ENCODE measurements at places on chromosomes 4 and X.
A peak's percentile ranks its signal among the peaks of the same experiment; 100 is the strongest.

DNA sequence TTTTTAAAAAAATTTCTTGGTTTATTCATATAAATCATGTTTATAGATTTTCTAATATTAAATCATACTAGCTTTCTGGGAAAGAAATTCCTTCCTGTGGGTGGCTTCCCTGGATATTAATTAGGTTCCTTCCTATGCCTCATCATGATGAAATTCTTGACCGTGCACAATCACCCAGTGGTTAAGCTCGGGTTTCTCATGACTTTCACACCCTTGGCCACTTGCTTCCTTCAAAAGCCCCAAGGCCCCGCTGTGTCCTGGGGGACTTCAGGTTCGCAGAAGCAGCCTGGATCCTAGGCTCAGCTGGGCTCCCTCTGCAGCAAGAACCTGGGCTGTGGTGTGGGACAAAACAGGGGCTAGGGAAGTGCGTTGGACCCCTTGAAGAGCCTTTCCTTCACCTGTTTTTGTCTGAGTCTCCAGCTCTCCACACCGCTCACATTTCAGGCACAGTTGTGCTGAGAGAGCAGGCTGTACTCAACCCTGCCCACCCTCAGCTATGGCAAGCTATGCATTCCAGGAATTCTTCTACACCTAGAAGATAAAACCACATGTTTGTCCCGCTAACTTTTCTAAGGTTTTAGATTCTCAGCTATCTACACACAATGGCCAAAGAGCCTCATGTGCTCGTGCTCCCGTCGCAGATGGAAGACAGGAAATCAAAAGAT, 48.9 kb upstream of the TMSB15B start:
- DNase-seq, result no peak

DNA sequence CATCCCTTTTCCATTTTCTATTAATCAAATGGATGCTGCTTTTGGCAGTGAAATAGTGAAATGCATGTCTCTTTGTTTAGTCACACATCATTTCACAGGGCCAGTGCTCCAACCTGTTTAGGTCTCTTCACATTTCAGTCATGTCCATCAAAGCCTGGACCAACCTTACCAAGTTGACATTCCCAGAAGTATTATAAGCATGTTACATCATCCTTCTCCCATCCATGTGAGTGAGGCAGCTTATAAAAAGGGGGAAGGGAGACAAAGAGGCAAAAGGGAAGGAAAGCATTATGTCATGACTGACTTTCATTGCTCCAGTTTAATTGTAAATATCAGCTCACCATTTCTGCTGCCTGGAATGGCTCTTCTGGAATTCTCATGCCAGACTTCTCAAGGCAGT, 94.4 kb downstream of the NWD2 start:
- DNase-seq, result peak; percentile 44

GRCh38 chrX:113980953-113981352, 602.9 kb upstream of the HTR2C start:
- DNase-seq, result no peak

DNA sequence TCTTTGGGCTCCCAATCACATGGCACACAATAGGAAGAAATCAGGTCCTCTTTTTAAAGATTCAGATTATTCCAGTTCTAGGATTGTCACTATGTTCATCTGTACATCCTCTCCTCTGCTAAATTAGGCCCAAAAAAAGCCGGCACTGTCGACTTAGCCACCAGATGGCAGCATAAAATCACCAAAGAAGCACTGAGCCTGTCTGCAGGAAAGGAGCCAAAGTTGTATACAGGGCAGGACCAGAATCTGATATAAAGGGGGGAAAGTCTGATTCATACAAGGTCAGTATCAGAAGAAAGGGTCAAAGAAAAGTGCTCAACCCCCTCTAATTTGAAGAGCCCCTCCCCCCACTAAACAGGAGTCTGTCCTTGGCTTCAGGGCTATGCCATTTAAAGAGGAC, 292.5 kb downstream of the CHIC1 start:
- peak; percentile 7 for DNase-seq

DNA sequence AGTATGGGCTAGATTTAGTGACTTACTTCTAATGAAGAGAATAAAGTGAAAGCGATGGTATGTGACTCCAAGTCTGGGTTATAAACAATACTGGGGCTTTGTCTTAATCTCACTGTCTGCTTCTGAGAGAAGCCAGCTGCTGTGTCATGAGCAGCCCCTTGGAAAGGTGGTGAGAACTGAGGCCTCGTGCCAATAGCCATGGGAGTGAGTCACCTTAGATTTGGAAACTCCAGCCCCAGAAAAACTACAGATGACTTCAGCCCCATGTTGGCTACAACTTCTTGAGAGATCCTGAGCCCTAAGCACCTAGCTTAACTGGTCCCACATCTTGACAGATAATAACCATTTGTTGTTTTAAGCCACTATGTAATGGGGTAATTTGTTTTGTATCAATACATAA, 77.6 kb downstream of the CWH43 start:
- no peak for DNase-seq

GRCh38 chrX:105502336-105502735, 281.8 kb upstream of the TEX13A start:
- no peak for DNase-seq

GRCh38 chr4:183920512-183920911, 15.4 kb downstream of the STOX2 start:
- no peak for DNase-seq

- no peak for DNase-seq
Measured at GRCh38 chr4:155005395-155006090, 202.9 kb upstream of the NPY2R start.

DNA sequence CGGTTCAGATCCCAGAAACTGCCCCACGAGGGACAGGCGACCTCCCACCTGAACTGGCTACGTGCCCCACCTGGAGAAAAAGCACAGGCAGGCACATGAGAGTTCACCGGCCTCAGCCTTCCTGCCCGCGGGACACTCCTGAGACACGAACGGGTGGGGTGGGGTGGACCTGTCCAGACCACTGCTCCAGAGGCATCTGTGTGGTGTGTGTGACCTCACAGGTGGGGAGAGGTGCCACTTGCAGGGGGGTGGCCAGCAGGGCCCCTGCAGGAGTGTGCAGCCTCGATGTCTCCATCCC, 18.5 kb downstream of the NELFA start:
- no peak for DNase-seq

GRCh38 chr4:131488772-131489171, 1660.3 kb upstream of the PCDH10 start:
- DNase-seq, result no peak

DNA sequence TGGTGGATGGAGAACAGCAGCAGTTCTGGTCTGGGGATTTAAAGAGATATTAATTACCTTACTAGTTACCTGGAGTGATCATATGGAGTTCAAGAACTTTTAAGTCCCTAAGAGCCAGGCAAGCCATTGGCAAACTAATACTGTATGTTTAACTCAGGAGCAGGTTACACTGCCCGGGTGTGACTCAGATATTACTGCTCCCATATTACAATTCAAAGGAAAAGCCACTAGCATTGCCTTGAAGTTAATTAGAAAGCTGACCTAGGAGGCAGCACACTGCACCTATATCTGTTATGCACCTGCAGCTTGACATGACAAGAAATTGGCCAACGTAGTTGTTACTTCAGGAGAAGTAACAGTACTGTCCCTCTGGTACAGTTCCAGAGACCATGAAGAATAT, 47.2 kb downstream of the GRK4 start:
- no peak for DNase-seq

DNA sequence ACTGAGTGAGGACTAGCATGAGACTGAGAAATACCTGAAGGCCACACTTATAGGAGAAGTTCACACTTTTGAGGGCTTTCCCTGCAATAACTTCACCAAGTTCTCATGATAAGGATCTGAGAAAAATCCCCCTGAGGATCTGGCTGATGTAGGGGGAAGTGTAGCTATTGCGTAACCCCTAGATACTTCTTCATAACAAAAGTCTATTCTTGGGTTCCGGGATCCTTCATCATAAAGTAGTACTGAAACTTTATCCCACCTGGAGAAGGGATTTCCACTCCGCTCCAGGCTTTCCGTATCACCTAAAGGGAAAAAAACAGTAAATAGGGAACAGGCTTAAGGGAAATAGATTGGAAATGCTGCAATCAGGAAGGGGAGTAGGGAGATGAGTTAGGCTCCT, 13.3 kb downstream of the USP27X start:
- DNase-seq, result no peak

- peak; percentile 35 for DNase-seq
Measured at GRCh38 chr4:56844802-56845580, 23.5 kb upstream of the SPINK2 start.

GRCh38 chr4:175961604-175962003, 104.0 kb upstream of the WDR17 start:
- no peak for DNase-seq

DNA sequence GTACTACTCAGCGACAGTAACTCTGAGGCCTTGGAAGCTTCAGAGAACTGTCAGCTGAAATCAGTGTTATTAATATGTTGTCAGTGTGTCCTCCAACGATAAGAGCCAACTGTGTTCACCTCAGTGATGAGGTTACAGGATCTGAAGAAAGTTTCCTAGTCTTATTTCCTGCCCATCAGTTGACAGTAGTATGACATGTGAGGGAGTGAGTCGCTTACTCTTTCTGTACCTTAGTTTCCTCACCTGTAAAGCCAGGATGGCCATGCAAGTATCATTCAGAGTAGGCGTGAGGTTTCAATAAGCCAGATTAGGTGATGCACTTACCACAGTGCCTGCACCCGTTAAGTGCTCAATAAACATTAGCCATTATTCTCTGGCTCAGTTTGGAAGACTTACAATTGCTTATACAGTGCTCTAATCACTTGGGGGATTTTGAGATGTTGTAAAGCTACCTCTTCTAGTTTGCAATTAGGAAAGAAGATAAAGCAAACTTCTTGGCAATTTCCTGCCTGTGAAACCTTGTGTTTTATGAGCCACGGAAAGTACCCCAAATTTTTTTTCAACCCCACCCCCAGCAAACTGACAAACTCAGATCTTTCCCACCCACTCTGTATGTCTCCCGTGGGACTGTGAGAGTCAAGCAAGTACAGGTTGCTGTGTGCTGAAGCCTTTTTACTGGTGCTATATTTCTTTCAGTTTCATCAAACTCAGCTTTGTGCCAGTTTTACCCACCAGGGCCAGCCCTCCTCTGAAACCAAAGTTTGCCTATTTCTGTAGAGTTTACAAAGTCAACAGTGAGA, 62.2 kb downstream of the ANXA3 start:
- DNase-seq, result no peak

DNA sequence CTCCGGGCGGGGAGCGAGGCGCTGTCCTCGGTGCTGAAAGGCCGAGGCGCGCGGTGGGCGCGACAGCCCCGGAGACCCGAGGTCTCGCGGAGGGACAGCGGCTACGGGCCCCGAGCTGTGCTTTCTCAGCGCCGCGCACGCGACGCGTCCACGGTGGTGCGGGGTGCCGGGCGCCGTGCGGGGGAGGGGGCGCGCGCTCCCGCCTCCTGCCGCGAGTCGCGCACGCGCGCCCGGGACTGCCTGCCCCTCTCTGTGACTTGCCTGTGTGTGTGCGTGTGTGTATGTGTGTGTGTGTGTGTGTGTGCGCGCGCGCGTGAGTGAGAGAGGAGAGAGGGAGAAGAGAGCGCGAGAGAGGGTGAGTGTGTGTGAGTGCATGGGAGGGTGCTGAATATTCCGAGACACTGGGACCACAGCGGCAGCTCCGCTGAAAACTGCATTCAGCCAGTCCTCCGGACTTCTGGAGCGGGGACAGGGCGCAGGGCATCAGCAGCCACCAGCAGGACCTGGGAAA, at the start of gene GRIA2:
GRIA2 (plus strand) TSS at position 358 of the 511 bp plus-strand sequence. CDS start 315 bp downstream, outside the sequence.
- peak; percentile 78 for DNase-seq
